ENCODE measurements at places on chromosomes 4 and X.
A peak's percentile ranks its signal among the peaks of the same experiment; 100 is the strongest.

DNA sequence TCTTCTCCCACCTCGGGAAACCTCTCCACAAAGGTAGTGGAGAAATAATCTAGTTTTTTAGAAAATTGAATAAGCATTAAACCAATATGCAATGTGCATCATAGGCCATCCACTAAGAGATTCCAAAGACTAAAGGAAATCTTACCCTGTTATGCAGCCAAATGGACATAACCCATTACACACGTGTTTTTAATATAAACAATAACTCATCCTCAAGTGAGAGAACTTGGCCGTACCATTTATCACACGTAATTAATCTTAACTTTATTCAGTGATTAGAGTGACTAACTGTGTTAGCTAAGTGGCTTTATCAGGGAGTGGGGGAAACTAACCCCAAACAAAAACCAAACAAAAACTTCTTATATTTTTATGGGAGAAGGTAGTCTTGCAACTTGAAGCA is 57.8 kb downstream of the AFM start:
- DNase-seq: no peak

GRCh38 chr4:169615467-169616106 is 3.2 kb upstream of the NEK1 start:
- DNase-seq: no peak

DNA sequence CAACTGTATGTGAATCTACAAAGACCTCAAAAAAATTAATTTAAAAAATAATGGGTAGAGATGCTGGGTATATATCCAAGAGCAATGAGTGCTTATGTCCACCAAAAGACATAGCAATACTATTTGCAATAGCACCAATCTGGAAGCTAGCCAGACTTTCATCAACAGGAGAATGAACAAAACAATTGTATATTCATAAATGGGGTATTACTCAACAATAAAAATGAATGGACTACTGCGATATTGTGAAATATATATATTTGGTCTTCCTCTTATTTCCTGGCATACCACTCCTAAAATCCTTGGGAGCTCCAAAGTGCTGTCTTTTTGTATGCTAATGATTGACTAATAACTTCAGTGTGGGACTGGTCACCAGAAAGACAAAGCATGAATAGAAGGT is 77.5 kb downstream of the MSN start:
- DNase-seq: peak; percentile 45

DNA sequence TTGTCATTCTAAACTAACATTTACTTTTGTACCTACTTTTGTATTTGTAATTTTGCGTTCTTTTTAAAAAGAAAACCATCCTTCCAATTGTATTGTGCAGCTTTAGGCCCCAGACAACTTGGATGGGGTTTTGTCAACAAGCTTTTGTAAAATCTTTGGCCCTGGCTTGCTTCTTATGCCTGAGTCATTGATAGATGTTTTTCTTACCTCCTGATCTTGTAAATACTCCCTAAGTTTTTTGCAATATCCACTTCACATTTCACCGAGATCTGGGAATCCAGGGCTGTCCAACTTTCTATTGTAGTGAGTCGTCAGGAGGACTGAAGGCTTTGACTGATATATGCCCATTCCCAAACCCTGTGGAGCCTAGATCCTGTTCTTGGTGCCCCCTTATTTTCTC is 126.9 kb upstream of the GUCY1A1 start:
- DNase-seq: no peak

GRCh38 chr4:11456401-11456800 is 27.7 kb upstream of the HS3ST1 start:
- no peak for DNase-seq

- no peak for DNase-seq
Measured at GRCh38 chrX:40244980-40245379, 147.2 kb upstream of the BCOR start.

- peak; percentile 26 for DNase-seq
Measured at GRCh38 chrX:22135994-22136684, 104.0 kb downstream of the PHEX start.

DNA sequence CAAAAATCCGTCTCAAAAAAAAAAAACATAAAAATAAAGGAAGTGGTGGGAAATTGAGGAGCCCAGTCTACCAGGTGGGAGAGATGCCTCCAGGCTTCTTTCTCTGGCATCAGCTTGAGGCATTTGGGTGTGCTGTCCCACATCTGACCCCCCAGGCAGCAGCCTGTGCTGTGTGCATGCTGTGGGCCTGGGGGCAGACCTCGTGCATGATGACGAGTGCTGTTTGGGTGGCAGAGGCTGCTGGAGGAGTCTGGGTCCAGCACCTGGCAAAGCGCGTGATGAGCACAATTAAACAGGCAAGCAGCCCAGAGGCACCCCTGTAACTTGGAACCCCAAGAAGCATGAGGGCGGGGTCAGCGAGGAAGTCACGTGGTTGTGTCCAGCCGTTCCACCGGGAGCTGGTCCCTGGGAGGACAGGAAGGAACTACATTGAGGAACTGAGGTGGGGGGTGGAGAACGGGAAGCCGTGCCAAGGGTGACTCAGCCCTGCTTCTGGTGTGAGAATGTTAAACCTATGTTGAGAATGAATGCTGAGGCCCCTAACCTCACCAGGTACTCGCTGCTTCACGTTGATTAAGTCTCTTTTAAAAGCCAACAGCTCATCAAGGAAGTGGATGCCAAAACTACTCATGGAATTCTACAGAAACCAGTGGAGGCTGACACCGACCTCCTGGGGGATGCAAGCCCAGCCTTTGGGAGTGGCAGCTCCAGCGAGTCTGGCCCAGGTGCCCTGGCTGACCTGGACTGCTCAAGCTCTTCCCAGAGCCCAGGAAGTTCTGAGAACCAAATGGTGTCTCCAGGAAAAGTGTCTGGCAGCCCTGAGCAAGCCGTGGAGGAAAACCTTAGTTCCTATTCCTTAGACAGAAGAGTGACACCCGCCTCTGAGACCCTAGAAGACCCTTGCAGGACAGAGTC is 6.1 kb downstream of the TACC3 start:
- peak; percentile 88 for DNase-seq

GRCh38 chr4:110485452-110485851 is 9.5 kb downstream of the ENPEP start:
- DNase-seq: no peak

- DNase-seq: no peak
Measured at GRCh38 chr4:98555798-98556445, 102.5 kb downstream of the TSPAN5 start.

DNA sequence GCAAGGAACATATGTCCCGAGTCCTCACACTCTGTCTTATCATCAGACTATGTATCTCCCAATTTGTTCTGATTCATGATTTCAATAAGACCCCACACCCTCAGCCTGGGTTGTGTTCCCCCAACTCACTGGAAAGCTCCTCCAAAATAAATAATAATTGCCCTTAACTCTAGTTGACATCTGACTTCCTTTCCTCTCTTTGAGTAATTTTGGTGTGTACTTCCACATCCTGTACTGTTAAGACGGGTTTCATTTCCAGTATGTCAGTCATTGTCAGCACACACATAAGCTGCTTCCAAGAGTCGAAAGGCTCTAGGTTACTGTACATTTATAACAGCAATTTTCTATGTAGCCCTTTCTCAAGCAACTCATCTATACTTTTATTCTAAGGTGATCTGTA is 52.2 kb upstream of the C1QTNF7 start:
- DNase-seq: peak; percentile 48

DNA sequence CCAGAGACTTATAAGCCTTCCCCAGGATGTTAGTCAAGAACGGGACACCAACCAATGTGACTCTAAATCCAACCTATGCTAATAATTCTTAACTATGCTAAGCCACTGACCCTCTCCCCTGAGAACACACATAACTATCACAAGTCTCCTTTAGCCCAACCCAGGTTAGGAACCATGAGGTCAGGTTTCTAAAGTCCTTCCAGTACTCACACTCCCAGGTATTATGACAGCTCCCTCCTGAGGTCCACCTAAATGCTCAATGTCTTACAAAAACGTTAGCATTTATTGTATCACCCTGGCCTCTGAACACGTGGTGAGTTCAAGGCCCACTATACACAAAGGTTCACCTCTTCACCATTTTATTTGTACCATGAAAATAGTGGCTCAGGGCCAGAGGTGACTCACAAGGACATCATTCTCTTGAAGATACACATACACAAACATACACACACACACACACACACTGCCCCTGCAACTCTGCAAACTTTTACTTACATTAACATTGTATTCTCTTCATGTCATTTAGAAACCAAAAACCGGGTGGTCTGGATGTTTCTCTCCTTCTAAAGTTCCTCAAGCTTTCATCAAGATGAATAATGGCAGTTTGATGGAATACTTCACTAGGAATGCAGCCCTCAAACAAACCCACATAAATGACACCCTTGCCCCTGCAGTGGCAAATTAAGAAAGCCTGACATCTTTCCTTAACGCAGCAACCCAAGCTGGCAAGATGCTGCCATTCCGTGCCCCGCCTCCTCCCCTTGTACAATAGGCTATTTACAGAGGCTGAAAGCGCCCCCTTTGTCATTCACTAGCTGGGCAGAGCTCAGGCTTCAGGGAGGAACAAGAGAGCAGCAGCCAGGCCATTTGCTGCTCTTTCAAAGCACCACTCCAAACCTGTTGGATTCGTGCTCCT is 17.7 kb downstream of the ACSL1 start:
- DNase-seq: no peak

DNA sequence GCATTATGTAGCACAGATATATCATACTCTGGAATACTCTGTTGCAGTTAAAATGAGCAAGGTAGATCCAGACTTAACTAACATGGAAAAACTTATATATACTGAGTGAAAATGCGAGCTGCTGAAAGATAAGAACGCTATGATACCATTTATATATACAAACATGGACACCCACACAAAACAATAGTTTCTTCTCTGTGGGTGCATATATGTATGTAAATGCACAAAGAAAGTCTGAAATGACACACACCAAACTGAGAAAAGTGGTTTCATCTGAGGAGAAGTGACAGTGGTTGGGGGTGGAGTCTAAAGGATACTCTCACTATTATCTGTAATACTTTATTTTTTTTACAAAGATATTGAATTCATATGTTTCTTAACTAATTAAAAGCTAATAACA is 12.2 kb upstream of the FGF2 start:
- DNase-seq: no peak

DNA sequence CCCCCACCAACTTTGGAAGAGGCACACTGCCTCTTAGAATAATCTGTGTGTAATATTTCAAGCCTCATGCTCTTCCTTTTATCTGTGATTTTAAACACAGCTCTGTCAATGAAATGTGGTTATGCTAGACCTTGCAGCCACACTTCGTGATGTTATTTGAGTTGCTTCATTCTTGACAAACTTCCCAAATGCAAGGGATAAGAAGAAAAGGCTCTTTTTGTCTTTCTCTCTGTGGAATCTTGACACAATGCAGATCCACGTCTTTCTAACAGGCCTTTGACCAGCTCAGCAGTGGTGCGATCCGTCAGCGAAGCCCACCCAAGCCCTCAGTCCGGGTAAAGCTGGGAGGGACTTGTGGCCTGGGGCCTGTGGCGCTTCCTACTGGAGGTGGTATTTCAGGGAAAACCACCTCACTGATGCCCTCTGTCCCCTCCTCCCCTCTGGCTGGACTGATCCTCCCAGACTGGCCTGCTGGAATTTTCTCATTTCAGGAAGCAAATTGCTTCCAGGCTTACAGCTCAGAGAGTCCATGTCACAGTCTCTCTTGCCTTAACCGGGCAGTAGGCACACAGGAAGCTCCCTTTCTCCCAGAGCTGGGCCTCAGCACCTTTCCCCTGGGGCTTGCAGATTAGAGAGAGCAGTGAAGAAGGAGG is 19.5 kb upstream of the CCKAR start:
- no peak for DNase-seq

DNA sequence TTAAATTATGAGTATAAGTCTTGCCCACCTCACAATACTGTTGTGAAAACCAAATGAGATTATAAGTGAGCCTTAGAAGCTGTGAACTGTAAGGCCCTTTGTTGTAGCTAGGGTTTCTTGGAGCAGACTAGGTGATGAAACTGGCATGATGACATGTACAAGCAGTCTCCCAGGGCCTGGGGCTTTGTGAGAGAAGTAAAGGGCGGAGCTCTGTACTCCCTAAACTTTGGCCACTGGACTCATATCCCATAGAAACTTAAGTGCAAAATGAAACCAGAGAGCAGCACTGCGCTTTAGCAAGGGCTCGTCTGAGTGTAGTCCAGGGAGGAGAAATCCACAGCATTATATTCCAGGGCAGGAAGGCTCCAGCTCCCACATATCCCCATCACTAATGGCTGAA is 385.6 kb upstream of the FGF16 start:
- no peak for DNase-seq
